ENCODE measurements at places on chromosomes 3 and 15.

GRCh38 chr3:16437640-16438039 is 75.9 kb downstream of the RFTN1 start:
- no peak for DNase-seq

DNA sequence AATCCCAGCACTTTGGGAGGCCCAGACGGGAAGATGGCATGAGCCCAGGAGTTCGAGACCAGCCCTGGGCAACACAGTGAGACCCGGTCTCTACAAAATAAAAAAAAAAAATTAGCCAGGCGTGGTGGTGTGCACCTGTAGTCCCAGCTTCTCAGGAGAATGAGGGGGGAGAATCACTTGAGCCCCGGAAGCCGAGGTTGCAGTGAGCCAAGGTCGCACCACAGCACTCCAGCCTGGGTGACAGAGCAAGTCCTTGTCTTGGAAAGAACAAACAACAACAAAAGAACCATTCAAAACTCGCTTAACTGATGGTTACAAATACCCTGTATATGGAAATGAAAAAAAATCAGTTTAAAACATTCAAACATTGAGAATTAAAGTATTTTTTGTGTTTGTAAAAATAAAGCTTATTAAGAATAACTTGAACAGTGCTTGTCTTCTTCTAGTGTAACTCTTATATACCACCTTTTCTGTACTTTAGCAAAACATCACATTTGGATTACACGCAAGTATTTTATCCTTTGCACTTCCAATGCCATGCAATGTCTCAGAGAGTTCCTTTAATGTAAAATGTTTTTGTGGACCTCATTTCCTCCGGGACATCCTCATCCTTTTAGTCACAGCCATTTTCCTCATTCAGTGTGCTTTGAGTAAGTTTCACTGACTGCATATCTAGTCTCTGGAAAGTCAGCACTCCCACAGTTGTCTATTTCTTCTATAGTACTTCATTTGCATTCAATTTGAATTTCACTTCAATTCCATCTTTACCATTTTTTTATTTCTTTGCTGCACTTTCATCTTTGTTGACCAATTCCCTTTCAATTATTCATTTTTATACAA is 113.0 kb upstream of the GOLGA8J start:
- DNase-seq, result no peak

- no peak for DNase-seq
Measured at GRCh38 chr15:46856839-46857502, 860.3 kb upstream of the SEMA6D start.

GRCh38 chr3:141235661-141236171 is 4.1 kb downstream of the PXYLP1 start:
- no peak for DNase-seq

- no peak for DNase-seq
Measured at GRCh38 chr15:46416544-46416943, 781.7 kb downstream of the SQOR start.

GRCh38 chr3:112973325-112974177 is 1.4 kb downstream of the CD200R1 start:
- no peak for DNase-seq

DNA sequence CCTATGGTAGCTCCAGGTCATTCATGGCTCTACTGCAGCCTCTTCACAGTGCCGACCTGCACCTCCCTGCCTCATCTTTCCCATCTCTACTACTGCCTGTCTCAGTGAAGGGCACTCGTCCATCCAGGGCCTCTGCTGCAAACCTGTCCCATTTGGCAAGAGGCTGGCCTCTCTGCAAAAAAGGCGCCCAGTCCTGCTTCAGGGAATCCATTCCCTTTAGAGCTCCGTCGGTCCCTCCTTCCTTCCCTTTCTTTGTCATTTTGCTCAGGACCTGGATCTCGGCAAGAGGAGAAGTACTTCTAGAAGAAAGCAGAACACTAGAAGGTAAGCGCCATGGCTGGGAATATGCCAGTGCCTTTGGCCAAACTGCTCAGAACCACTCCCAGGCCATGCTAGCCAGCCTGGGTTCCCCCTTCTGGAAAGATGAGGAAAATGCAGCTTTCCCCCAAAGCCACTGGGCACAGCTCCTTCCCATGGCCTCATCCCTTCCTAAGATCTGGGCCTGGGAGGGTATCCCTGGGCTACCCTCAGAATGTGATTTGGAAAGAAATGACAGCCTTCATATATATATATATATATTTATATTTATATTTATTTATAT is 6.4 kb upstream of the ISL2 start:
- DNase-seq, result no peak

DNA sequence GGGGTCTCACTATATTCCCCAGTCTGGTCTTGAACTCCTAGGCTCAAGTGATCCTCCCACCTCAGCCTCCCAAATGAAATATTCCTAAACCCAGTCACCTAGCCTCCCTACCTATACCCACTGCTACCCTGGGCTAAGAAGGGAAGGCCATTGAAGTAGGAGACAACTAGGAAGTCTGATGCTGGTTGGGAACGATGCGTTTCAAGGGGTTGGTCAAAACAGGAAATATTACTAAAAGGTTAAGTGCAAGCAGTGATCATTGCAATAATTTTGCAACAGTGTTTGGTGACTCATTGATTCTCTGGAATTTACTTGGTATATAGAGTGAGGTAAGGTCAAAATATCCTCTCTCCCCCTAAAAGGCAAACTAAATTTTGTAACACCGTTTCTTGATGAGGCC is 4.6 kb upstream of the UQCRC1 start:
- DNase-seq, result no peak

DNA sequence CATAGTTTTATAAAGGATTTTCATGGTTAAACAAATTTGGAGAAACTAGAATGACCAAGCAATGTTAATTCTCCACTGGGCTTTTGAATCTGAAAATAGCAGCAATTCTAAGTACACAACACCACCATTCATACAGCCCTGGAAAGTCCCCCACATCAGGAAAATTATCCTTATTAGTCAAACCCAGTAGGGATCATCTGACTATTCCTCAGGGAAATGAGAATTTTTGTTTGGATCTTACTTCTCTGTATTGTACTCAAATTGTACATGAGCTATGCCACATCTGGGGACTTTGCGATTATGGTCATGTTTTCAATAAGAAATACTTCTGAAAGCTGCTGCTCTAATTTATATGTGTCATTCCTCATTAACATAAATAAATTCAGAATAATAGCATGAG is 46.0 kb downstream of the RARB start:
- no peak for DNase-seq

GRCh38 chr3:107861422-107861821 is 229.4 kb downstream of the CD47 start:
- DNase-seq, result no peak

DNA sequence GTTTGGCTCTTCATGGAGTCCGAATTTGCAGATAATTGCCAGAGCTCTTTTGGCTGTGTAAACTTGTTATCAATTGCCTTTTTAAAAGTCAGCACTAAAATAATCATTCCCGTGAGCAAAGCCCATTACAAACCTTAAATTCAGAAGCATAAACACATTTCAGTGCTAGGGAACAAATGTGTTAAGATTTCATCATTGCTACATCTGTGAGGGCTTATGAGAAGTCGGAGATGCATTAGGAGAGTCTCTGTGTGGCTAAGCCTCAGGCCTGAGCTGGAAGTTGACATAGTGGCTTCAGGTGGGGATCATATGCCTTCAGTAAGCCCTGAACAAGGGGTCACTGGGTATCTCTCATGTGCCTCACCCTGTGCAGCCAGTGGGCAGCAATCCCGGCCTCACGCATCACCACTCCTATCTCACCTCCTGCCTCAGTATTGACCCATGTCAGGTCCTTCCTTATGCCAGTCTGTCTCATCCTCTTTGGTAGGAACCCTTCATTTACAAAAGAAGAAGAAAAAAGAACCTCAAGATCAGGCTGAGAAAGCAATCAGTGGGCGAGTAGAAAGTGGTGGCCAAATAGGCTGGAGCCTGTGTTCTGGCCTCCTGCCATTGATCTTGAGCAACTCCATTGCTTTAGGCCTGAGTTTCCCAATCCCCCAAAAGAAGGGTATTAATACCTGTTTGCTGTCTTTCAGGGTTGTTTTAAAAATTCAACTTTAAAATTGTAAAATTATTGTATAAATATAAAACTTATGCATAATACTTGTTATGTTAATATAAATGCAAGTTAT is 233.5 kb downstream of the IL20RB start:
- DNase-seq, result no peak

DNA sequence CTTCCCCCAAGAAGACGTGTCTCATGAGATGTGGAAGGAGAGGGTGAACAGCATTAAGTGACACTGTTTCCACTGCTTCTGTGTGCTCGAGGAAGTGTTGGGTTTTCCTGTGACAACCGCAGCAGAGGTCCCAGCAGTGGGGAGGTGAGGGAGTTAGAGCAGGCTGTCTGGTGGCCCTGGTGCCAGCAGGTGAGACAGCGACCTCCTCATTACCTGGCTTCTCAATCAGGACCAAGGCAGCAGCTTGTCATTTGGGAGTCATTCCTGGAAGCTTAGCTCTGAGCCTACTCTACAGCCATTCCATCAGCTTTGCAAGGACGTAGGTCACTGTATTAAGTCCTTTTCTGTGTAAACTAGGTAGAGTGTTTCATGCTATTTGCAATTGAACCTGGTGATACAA is 63.3 kb upstream of the RGMA start:
- no peak for DNase-seq

- no peak for DNase-seq
Measured at GRCh38 chr15:78320183-78320582, 20.0 kb upstream of the CRABP1 start.

DNA sequence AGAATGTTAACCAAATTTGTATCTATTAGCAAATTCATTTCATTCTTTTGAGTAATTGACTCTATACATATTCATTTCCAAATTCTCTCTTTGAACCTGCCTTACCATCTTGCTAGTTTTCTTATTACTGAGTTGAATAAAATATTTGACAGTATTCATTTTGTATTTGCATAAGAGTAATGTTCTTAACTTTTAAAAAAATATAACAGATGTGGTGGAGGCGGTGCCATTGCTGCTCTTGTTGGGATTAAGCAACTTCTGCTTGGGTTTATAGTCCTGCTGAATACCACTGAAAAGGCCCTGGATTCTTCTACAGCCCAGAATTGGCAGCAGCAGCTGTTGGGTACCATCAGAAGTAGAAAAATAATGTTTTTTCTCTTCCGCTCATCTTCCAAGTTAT is 148.9 kb upstream of the PEX5L start:
- no peak for DNase-seq

DNA sequence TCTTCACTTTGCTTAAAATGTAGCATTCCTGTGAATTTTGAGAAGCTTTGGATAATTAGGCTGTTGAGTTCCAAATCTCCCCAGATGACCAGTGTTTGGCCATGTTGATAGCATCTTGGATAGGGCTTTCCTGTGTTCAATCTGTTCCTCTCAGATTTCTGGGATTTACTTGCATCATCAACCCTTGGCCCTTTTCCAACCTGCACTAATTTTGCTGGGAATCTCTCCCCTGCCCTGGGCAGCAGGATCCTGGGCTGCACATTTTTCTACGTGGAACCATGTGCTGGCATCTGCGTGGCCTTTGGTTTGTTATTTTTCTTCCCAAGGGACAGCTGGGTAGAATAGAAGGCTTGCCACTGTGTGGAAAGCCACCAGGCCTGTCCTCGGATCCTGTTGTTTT is 75.4 kb upstream of the PLXNA1 start:
- no peak for DNase-seq

DNA sequence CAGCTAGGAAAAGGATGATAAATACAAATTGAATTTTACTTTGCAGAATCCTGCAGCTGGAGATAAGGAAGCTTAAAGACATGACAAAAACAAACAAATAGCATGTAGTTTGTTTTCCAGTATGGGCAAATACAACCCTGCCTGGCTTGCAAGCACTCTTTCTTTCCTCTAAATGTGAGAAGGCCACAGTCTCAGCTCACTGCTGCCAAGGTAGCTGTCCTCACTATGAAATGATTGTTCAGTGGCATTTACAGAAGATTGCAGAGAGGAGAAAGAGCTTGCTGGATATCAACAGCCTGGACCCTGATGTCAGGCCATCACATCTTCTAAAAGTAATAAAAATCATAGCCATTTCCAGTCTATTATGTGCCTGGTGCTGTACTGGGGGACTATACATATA is 262.0 kb downstream of the CLSTN2 start:
- DNase-seq, result no peak

Measured in effector CD8-positive, alpha-beta T cell (primary cell).